ENCODE measurements at places on chromosomes 4 and X.

- no peak for DNase-seq
Measured at GRCh38 chrX:12301288-12301687, 163.0 kb downstream of the FRMPD4 start.

- no peak for DNase-seq
Measured at GRCh38 chr4:27098034-27098433, 237.4 kb downstream of the STIM2 start.

- DNase-seq, result no peak
Measured at GRCh38 chrX:44997888-44998287, 124.9 kb downstream of the KDM6A start.

DNA sequence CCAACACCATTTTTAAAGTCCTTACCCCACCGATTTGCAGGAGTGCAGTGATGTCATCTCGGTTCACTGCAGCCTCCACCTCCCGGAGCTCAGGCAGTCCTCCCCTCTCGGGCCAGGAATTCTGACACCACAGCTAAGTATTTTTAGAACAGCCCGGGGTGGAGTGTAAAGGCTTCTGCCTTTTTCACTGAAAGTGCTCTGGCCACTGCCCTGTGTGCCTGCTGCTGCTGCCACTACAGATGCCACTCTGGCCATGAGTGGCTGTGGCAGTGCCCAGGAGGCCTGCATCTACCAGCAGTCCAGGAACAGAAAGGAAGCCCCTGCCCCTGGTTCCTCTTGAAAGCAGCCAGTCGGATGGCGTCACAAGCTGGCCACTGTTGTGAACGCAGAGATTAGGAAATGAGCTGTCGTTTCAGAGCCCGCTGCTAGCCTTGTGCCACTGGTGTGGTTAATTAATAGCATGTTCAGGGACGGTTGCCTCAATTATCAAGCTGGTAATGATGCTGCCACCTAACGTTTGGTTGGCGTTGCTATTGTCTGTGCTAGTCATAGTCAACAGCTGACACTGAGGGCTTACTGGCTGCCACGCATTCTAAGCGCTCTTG lies 23.6 kb upstream of the TBC1D14 start:
- DNase-seq, result no peak

DNA sequence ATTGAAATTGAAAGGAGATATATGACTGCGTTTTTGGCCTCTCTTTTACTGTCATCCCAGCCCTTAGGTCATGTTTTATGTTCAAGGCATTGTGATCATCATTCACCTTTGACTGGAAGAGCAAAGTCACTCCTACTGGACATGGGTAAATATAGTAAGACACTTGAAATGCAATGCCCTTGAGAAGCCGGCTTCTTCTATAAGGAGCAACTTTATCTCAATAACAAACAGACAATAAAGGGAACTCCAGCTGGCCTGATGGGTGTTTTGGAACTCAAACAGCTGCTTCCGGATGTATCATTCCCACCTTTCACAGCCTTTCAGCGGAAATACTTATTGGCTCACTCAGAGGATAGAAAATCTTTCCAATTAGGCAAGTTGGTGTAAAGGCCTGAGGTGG lies 65.1 kb upstream of the C4orf54 start:
- DNase-seq, result no peak

- DNase-seq, result no peak
Measured at GRCh38 chrX:103275947-103276567, 493 bp downstream of the TCEAL5 start.

- DNase-seq, result no peak
Measured at GRCh38 chr4:1375761-1376322, 28.8 kb downstream of the UVSSA start.

GRCh38 chr4:142110136-142110535 lies 473.8 kb downstream of the IL15 start:
- DNase-seq, result no peak

DNA sequence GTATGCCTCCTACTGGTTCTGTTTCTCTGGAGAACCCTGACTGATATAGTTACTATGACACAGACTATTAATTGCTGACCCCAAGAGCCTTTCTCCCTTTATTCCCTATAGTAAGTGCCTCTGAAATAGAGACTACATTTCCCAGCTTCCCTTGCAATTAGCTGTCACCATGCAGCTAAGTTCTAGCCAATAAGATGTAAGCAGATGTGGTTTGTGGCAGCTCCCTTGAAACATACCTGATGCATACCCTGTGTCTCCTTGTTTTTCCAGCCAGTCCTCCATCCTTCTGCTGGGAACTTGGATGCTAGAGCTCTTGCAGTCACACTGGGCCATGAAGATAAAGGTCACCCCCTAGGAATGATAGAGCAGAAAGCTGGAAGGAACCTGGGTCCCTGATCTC lies 9.7 kb upstream of the TMEM165 start:
- DNase-seq, result no peak

DNA sequence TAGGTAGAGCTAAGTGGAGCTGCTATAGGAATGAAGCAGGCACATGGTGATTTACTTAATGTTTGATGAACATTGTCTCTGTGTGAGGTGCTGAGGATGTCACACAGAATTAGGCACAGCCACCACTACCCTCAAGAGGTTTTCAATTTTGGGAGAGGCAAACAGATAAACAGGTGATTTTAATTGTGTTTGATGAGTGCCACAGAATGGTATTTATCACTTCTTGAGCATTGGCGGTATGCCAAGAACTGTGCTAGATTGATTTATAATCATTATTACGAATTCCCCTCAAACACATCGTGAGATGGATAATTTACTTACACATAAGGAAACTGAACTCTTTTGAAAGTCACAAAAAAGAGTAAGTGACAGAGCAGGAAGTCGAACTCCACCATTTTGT lies 74.8 kb downstream of the FREM3 start:
- DNase-seq, result no peak

DNA sequence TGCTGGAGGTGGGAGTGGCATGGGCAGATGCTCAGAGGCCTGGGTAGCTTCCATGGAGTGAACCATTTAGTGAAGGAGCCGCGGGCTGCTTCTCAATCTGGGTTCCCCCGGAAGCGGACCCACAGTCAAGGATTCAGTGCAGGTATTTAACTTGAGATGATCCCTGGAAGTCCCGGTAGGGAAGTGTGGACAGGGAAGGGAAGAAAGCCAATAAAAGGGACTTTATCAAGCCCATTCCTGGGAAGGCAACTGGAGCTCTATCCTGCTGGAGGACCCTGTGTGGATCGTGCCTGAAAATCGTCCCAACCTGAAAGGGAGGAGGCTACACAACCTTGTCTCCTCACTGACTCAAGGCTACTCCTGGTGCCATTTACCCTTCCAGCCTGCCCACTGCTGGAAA lies 76.9 kb downstream of the DHX15 start:
- no peak for DNase-seq

DNA sequence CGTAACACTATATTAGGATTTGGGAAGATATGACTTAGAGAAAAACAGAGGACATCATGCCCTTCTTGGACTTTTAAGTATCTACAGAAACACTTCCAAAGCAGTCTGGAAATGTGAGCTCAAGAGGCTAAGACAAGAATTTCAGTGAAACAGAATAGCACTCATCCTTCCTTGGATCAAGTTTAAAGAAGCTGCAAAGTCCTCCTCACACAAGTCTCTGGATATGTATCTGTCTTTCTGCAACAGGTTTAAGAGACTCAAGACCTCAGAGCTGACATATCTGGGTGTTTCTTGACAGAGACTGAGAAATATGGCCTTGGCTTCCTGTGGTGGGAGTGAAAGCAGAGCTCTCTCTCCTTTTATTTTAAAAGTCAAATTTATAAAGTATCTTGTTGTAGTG lies 82.5 kb upstream of the GIMD1 start:
- DNase-seq, result no peak

- DNase-seq, result no peak
Measured at GRCh38 chrX:118550792-118551191, 55.2 kb downstream of the DOCK11 start.

GRCh38 chrX:118114971-118115370 lies 1.6 kb downstream of the KLHL13 start:
- DNase-seq, result no peak

- no peak for DNase-seq
Measured at GRCh38 chr4:102687373-102687981, 73.3 kb downstream of the MANBA start.

DNA sequence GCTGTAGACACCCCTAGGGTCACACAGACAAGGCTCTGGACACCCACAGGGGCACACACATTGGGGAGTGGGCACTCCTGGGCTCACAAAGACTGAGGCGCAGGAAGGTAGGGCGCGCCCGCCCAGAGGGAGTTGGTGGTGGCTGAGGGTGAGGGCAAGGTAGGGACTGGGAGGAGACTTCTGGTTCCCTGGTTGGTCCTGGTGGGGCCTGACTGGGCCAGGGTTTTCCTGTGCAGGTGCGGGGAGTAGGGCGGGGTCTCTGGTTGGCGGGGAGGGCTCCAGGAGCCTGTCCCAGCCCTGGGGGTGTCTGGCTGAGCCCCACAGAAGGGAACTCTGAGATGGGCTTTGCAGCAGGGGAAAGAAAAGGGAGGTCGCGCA lies 6.7 kb upstream of the WAS start:
- no peak for DNase-seq

GRCh38 chrX:131841496-131842437 lies 181.3 kb upstream of the STK26 start:
- DNase-seq, result no peak

DNA sequence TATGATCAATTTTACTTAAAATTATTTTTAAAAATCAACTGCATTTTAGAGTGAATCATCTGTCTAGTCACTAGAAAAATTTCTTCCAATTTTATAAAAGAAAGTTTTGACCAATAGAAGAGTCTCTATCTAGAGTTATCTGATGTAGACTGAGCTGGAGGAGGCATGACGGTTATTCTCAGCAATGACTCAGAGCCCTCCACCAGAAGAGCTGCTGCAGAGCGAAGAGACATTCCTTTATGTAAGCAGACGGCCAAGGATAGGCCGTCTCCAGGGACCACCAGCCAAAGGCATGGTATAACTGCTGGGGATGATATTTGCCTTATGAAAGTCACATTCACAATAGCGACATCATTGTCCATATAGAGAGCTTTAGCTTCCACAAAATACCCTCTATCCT lies 23.0 kb downstream of the LDB2 start:
- DNase-seq, result no peak

- no peak for DNase-seq
Measured at GRCh38 chrX:38347136-38347535, 5.3 kb upstream of the OTC start.

GRCh38 chrX:70030301-70030767 lies 19.4 kb downstream of the AWAT2 start:
- no peak for DNase-seq

- DNase-seq, result no peak
Measured at GRCh38 chrX:82765811-82766210, 742.3 kb upstream of the POU3F4 start.

- DNase-seq, result no peak
Measured at GRCh38 chrX:150269605-150270254, 93.4 kb upstream of the MAMLD1 start.

DNA sequence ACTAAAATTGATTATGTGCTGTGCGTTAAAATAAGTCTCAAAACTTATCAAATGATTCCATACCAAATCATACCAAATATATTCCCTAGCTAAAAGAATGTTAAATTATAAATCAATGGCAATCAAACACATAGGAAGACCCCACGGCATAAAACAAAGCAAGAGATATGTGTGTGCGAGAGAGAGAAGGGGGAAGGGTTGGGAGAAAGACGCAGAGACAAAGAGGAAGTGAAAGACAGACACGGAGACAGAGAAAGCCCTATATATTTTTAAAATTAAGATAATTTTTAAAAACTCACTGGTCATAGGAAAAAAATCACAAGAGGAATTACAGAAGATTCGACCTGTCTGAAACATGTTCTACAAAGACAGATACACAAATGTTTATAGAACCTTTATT lies 371.4 kb downstream of the NLGN4X start:
- no peak for DNase-seq

GRCh38 chr4:30619679-30620078 lies 100.5 kb upstream of the PCDH7 start:
- DNase-seq, result no peak

GRCh38 chr4:141121768-141122454 lies 11.4 kb downstream of the RNF150 start:
- DNase-seq, result no peak

DNA sequence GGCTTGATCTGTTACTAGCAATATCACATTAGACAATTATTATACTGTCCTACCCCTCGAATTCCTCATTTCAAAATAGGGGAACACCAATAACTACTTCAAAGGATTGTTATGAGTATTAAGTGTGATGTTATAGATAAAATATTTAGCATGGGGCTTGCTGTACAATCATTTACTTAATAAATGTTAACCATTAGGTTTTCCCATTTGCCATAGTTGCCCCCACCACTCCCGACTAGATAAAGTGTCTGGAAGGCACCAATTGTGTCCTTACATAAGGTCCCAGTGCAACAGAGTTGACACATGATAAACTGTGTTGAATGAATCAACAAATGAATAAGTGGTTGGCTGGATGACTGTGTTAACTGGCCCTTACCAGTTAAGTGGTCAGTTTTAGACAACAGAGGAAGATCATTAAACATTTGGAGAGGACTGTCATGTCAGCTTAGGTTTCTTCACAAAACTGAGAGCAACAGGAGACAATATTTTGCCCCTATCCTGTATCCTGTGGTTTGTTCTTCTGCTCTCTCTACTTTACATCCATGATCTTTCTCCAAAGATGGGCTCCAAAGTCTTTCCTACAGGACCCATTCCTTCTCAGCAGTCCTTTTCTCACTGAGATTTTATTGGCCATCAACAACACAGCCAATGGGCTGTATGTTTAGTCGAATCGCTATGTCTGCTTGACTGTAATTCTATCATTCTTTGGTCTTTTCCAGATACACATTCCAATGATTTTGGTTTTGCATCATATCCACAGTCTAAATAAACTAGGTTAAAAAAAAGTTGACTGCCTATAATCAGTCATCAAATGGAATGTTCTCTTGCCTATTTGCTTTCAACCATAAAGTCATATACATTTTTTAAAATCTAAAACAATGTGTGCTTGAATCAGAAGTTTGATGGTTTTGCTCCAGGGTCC lies 74.4 kb downstream of the RNF150 start:
- no peak for DNase-seq

DNA sequence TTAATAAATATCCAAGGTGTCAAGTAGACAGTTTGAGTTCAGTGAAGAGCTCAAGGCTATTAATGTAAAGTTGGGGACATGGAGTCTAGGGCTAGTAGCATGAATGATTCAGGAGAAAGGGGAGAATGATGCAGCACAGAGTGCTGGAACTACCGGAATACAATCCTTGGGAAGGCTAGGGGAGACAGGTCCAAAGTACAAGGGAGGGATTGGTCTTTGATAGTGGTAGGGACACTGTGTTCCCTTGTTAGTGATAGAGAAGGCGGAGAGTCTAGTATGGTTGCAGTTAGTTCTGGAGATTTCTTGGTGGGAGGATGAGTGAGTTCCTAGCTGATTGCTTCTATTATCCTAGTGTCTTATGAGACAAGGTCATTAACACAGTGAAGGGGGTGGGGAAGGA lies 8.7 kb downstream of the GCNA start:
- DNase-seq, result no peak

GRCh38 chr4:123786163-123786915 lies 389.7 kb downstream of the SPRY1 start:
- DNase-seq, result no peak

- no peak for DNase-seq
Measured at GRCh38 chr4:110626532-110627153, 3.8 kb upstream of the PITX2 start.
